Activated T-cell treated with anti-CD3 and anti-CD28 coated beads, Interleukin-2, amount 50 U/mL, for 72 hours (primary cell): ENCODE measurements at places on chromosomes 12 and 14. TPM values are rescaled to one million over a fixed set of nuclear protein-coding genes. Genes with fewer than 3 reads are reported as not detected.

The PEX5 gene
- 25.4 TPM for total RNA-seq

DNA sequence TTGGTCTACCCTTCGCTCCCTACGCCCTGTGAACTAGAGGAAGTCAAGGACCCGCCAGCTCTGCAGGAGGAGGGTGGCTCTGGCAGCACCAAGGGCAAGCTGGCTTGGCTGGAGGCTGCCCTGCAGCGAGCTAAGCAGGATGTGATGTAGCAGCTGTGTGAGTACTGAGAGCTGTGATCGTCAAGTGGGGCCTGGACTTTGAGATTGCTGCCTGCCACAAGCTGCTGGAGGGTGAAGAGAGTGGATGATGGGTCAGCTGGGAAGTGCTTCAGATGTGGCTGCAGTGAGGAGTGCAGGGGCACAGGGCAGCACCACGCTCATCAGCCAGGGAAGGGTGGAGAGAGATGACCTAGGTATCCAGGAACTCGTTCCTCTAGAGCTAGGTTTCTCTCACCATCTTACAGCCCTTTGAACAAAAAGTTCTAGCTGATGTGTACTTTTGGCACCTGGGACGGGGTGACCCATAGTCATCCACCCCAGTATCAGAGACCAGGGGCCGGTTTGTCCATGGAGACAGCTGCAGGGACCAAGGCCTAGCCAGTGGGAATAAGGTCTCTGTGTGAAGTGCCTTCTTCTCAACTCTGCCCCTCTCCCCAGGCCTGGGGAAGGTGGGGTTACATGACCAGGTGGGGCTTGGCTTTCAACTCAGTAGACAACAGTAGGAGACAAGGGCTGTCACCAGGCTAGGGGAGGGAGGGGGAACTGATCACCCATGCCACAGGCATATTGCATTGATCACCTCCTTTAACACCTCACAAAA lies 3.2 kb downstream of the KRT86 start:
- H3K27me3 ChIP-seq, result peaks cover 46% of the 10 kb centered on the region
- no peak for DNase-seq
- peaks cover 19% of the 10 kb centered on the region for H3K4me1 ChIP-seq
- no peak overlapping the region for H3K4me3 ChIP-seq
- H3K36me3 ChIP-seq, result no peaks in the 10 kb centered on the region
- no peak overlapping the region for H3K27ac ChIP-seq

DNA sequence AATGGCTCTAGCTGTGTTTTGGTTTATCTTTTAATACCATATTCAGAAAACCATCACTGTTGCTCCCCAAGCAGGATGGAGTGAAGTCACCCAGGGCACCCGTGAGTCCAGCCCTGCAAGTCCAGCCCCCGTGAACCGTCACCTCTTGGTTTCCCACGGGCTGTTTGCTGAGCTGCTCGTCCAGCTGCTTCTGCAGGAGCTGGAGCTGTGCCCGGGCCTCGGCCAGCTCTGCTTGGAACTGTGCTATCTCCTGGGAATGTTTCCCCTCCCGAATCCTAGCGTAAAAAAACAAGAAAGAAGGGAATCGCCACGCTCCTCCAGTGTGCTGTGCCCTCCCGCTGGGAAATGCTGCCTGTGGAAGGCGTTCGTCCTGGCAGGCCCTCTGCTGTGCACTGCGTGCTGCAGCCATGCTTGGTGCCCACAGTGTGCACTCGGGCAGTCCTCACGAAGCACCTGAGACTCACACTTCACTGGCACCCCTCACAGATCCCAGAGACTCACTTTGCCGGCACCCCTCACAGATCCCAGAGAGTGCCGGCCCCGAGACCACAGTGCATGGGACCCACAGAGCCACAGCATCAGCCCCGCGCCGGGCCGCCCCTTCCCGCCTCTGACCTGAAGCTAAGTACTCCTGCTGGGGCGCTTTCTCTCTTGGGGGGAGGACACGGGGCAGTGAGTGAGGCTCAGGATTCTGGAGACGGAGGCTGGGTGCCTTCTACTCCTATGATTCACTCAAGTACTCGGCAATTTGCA lies 15.4 kb upstream of the ANKLE2 start:
- peaks cover 8% of the 10 kb centered on the region for H3K36me3 ChIP-seq
- no peak for DNase-seq
- no peak overlapping the region for H3K4me3 ChIP-seq
- H3K4me1 ChIP-seq, result peaks cover 20% of the 10 kb centered on the region
- H3K27ac ChIP-seq, result no peak overlapping the region

GRCh38 chr12:45637706-45638105 lies 91.8 kb upstream of the ARID2 start:
- no peak for DNase-seq
- peaks cover 12% of the 10 kb centered on the region for H3K4me1 ChIP-seq
- peaks cover 1% of the 10 kb centered on the region for H3K27me3 ChIP-seq
- H3K27ac ChIP-seq, result no peak overlapping the region
- H3K36me3 ChIP-seq, result no peaks in the 10 kb centered on the region
- no peak overlapping the region for H3K4me3 ChIP-seq

DNA sequence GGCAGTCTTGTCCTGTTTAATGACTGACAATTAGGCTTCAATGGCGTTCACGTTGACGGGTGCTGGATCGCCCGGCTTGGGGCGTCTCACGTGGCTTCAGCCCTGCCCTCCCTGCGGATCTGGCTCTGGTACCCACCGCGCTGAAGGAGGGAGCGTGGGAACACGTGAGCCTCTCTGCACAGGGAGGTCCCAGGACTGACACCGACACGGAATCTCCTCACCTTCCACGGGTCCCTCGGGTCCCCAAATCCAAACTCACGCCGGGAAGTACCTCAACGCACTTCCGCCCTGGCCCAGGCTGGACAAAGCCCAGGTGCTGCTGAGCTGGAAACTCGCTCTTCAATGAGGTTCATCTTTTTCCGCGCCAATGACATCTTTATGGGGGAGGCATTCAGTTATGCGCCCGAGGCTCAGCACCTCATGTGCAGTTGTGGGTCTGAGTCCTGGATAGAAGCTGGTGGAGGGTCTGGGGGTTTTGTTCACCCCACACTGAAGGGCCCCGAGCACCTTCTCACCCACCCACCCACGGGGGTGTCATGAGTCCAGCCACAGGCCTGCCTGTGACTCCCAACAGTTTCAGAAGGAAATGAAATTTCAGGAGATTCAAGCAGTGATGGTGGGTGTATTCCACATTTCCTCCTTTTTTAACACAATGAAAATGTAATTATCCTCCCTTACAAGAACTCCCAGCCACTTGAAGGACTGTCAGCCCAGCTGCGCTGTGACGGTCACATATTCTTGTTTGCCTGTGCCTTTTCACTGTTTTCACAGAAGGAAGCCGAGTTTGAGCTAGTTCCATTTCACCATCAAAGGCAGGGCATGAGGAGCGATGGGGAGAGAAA lies 251.7 kb upstream of the SFSWAP start:
- DNase-seq, result no peak
- H3K36me3 ChIP-seq, result no peaks in the 10 kb centered on the region
- H3K27ac ChIP-seq, result no peak overlapping the region
- no peaks in the 10 kb centered on the region for H3K4me1 ChIP-seq

GRCh38 chr12:122956035-122956434 lies 10.2 kb downstream of the ABCB9 start:
- H3K4me1 ChIP-seq, result peaks cover 12% of the 10 kb centered on the region
- H3K36me3 ChIP-seq, result no peaks in the 10 kb centered on the region
- H3K27me3 ChIP-seq, result no peaks in the 10 kb centered on the region
- H3K27ac ChIP-seq, result no peak overlapping the region
- no peak for DNase-seq
- H3K4me3 ChIP-seq, result no peak overlapping the region

The FBLN5 gene
- total RNA-seq, result 5.6 TPM

DNA sequence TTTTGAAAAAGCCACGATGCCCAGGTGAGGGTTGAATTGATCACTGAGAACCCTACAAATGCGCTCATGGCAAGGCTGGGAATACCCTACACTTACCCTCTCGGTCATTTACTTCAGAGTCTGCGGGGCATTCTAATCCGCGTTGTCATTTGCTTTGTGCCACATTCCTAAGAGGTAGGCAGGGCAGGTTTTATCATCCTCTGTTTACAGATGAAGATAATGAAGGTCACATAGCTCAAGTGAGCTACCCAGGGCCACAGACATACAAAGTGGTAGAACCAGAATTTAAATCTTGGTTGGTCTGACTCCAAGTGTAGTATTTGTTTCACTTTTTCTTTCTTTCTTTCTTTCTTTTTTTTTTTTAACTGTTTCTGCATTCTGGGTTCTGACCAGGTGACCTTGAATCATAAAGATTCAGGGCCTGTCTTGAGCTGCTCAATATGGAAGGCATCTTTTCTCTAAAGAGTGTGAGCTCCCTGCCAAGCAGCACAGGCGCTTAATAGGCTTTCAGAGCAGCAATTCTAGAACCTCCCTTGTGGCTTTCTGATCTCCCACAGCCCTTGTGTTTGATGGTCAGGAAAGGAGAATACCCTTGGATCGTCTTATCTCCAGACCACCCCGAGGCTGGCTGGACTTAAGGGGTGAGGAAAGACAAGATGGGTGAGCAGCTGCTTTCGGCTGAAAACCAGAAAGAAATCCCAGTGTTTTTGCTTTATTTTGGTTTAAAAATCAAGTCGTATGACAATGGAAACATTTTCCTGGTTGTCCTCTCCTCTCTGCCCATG lies 662 bp upstream of the BATF start:
- peak overlapping the region; percentile 100 for H3K27ac ChIP-seq
- peaks cover 79% of the 10 kb centered on the region for H3K4me1 ChIP-seq
- H3K36me3 ChIP-seq, result peaks cover 34% of the 10 kb centered on the region
- H3K27me3 ChIP-seq, result no peaks in the 10 kb centered on the region
- peak overlapping the region; percentile 99 for H3K4me3 ChIP-seq

- DNase-seq, result no peak
- peak overlapping the region; percentile 6 for H3K27ac ChIP-seq
- peaks cover 78% of the 10 kb centered on the region for H3K4me1 ChIP-seq
These were observed 40.6 kb downstream of the ACTN1 start for GRCh38 chr14:68938271-68939150.

The CD163L1 gene
- not detected for total RNA-seq

DNA sequence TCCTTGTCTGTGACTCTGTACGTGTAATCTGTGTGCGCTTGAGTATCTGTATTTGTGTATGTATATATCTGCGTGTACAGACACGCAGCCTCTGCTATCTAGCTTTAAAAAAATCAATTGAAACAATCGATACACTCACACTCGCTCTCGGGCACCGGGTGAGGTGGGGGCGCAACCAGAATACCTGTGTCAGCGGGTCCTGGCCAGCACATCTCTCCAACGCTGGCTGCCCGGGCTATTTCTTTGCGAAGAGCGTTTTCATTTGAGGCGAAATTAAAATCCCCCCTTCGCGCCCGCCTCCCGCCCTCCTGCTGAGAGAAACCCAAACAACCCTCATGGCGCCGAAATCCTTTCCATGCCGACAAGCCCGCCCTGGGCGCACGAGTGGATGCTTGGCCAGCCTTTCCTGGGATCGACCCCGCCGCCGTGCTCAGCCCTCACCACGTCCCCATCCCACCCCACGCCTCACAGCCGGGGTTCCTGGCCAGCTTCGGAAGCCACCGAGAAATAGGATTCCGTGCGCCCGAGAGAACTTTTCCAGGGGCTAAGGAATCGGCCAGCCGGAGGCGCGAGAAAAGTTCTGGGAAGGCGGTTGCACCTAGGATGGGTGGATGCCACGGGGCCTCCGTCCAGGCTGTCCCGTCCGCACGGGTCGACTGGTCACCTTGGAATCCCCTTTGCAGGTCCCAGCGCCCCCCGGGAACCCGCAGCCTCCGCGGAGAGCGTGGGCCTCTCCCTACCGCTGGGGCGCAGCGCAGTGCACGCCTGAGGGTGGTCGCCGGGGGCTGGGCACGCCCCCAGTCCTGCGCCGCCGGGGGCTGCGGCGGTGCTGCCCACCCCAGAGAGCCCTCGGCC lies 1.0 kb downstream of the ZDHHC22 start:
- H3K36me3 ChIP-seq, result no peaks in the 10 kb centered on the region
- peaks cover 10% of the 10 kb centered on the region for H3K4me1 ChIP-seq
- no peak overlapping the region for H3K27ac ChIP-seq
- H3K4me3 ChIP-seq, result peak overlapping the region; percentile 67
- DNase-seq, result no peak

The PLCZ1 gene
- total RNA-seq, result not detected

DNA sequence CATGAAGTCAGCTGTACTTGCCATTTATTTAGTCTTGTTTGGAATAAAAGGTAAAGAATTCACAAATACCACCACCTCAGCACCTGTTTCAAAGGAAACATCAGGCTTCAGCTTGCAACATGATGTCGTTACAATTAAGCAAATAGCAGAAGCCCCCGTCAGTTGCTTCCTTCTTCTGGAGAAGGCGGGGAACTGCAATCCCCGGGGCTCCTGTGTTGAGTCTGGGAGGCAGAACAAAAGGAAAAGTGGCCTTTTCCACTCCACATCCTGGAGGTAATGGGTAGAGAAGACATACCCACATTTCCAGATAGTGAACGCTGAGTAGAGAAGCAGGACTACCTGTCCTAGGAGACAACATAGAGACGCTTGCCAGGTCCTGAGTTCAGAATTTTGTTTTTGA lies 92.8 kb downstream of the DNAH10 start:
- H3K4me1 ChIP-seq, result no peaks in the 10 kb centered on the region
- no peak for DNase-seq
- no peaks in the 10 kb centered on the region for H3K36me3 ChIP-seq
- H3K27ac ChIP-seq, result no peak overlapping the region
- no peak overlapping the region for H3K4me3 ChIP-seq

DNA sequence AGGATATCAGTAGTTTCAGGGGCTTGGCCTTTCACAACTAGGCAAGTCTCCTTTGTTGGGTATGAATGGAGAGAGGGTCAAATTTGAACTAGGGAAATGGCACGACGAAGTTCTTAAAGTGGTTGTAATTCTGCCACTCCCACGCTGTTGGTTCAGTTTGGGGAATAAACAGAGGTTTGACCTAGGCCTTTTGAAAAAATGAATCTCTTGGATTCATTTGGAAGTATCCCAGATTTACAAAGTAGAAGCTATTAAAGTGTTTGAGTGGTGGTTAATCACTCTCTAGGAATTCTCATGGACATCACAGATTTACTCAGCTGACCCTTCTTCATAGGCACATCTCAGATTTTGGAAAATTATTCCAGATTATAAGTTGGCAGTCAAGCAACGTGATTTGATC lies 14.8 kb downstream of the BATF start:
- peaks cover 89% of the 10 kb centered on the region for H3K4me1 ChIP-seq
- no peaks in the 10 kb centered on the region for H3K27me3 ChIP-seq
- H3K4me3 ChIP-seq, result peak overlapping the region; percentile 36

GRCh38 chr12:14993537-14994266 lies 20.9 kb downstream of the PDE6H start:
- H3K36me3 ChIP-seq, result peaks cover 3% of the 10 kb centered on the region
- H3K4me3 ChIP-seq, result peak overlapping the region; percentile 39
- peaks cover 31% of the 10 kb centered on the region for H3K4me1 ChIP-seq
- peak overlapping the region; percentile 78 for H3K27ac ChIP-seq
- H3K27me3 ChIP-seq, result no peaks in the 10 kb centered on the region
